ENCODE measurements at places on chromosomes 12 and 14.

DNA sequence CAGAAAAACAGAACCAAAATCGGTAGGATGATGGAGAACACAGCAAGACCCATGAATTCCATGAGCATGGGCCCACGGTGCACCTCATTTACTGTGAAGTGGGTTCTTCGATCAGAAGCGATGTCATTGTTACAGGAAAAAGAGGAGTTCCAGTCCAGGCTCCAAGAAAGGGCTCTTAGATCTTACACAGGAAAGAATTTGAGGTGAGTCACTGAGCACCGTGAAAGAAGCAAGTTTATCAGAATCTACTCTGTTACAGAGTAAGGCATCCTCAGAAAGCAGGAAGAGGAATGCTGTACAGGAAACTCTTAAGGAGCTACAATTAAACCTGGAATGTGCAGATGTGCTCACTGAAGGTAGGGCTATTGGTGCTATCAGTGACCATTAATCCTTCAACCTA lies 11.6 kb upstream of the CHFR start:
- no peak for DNase-seq

- no peak for DNase-seq
Measured at GRCh38 chr12:1705774-1706631, 15.1 kb downstream of the ADIPOR2 start.

DNA sequence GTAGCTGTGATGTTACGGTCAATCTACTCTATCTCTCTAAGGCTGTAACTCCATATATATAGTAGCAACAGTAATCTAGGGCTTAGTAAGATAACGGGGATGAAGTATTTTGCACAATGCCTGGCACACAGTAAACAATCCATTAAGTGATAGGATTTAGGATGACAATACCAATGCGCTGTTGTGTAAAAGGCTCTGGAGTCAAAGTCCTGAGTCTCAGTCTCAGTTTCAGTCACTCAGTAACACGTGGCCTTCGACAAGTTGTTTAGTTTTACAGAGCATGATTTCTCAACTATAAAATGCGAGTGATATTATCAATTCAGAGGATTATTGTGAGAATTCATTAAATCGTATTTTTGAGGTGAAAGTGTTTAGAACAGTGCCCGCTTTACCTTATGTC lies 162.4 kb downstream of the GARIN6 start:
- DNase-seq, result no peak

DNA sequence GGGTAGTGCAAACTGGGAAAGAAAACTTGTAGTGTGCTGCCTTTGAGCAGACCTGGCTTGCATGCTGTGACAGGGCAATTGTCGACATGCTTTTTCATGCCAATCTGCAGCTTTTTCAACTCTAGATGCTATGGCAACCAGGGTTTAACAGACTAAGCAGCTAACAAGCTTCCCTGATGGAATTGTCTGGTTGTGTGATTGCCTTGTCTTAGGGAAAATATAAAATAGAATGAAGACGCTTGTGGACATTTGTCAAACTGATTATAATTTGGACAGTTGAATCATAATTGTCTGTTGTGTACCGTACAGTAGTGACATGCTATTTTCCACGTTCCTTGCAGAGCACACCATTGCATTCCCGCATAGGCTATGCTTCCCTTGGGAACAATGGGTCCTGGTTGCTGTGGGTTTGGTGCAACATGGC lies 113.0 kb downstream of the FOXG1 start:
- no peak for DNase-seq

DNA sequence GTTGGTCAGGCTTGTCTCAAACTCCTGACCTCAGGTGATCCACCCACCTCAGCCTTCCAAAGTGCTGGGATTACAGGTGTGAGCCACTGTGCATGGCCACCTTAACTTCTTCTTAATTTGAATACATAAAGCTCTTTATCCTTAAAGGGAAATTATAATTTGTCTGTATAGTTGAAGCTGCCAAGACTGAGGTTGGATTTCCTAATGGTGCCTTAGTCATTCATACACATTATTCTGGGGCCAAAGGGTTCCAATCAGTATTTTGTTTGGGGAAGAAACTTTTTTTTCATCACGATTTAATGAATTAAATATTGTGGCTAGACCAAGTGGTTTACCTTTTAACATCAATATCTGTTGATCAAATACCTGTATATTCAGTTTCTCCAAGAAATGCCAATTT lies 135.9 kb downstream of the SYT1 start:
- DNase-seq, result no peak

DNA sequence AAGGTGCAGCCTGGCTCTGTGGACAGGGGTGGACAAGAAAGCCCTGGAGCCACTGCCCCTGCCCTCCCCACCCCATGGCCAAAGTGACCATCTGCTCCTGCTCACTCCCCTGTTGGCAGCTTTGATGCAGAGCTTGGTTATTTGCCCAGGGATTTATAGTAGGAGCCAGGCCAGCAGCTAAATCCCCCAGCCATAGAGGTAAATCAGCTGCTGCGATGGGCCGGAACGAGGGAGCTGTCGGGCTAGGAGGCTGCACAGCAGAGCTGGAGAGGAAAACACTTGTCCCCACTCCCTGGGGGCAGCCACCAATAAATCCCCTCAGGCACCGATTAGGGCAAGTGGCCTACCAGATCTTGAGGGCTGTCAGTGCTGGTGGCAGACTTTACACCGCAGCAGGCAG lies 26.0 kb downstream of the SMUG1 start:
- no peak for DNase-seq

GRCh38 chr14:31059152-31059924 lies 33.2 kb upstream of the STRN3 start:
- no peak for DNase-seq

GRCh38 chr12:115450710-115451109 lies 766.7 kb upstream of the TBX3 start:
- DNase-seq, result no peak

Measured in activated CD4-positive, alpha-beta T cell treated with anti-CD3 and anti-CD28 coated beads, Interleukin-2, Interleukin-4, amounts not matched to agents 100 ng/mL and 50 ng/mL, durations not matched to agents 16 hours and 8 hours (primary cell).